Stimulated activated CD8-positive, alpha-beta memory T cell treated with anti-CD3 and anti-CD28 coated beads, Interleukin-12 subunit alpha, Interleukin-12 subunit beta, amount 100 ng/mL, for 4 hours (primary cell): ENCODE measurements at places on chromosomes 3 and 15.

DNA sequence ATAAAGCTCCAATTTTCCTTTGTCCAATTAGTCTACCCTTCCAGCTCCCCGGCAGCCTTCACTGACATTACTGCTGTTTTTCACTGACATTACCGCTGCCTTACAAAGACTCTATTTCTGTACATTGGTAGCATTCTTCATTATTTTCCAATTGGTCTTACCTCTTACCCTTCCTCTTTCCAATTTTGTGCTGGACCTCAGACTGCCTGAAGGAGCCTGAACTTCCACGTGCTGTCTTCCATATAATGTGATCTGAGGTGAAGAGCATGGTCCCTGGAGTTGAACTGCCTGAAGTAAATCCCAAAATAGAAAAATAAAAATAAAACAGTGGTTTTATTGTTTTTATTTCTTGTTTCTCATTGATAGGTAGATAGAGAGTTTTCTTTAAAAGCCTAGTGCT is 9.2 kb upstream of the TNIK start:
- no peak for DNase-seq

DNA sequence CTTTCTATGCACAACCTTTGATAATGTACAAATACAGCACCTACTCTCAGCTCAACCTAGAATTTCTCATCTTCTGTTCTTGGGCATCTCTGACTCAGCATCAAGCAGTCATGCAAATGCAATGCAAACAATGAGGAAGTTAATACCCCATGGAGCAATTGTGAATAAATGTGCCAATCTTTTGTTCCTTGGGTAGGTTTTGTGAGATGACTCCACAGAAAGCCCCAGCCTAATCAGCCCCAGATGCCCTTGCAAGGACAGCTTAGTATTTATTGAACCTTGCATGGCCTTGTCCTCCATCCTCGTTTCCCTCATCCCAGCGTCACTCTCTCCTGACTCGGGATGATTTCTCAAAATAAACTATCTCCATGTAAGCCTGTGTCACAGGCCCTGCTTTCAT is 494.7 kb upstream of the NECTIN3 start:
- no peak for DNase-seq

DNA sequence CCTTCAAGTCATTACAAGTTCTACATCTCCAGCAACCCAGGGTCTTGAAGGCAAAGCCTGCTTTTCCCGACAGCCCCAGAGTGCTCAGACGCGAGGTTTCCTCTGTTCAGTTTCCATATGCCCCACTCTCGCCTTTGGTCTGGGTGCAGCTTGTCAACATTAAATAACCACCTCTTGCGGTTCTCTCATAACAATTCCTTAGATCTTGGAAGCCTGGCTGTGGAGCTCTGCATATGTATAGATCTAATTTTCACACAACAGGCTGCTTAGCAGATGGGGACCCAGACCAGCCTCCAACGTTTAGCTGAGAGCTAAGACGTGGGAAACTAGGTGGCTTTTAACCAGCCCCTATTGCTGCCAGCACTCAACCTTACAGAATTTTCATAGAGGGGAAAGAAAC is 295.5 kb downstream of the RPLP1 start:
- no peak for DNase-seq

- no peak for DNase-seq
Measured at GRCh38 chr15:82536409-82537350, 3.6 kb downstream of the RPS17 start.

- no peak for DNase-seq
Measured at GRCh38 chr3:126345641-126346460, 11.4 kb downstream of the KLF15 start.

DNA sequence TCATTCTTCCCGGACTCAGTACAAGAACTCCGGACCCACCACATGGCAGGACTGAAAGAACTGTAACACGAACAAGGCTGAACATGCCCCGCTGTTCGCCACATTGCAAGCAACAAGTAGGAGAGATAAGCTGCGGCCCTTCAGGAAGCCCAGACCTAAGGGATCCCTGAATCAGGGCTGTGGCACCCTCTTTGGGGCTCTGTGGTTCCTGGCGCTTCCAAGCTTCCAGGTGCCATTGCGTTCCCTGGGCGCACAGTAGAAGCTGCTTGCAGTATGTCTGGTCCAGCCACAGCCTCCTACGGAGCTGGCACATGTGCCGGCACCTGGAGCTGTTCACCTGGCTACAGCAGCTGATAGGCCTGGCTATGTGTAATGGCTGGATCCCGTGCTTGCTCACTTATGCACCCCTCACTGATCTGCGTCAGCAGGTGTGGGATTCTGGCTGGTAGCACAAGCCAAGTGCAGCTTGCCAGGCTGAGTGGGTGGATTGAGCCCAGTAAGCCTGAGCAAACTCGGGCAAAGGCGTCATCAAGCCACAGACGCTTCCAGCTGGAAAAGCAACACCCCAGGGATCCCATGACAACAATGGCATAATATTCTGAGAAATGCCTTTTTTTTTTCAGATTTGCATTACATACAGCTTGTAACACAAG is 748.6 kb upstream of the GBE1 start:
- DNase-seq = no peak

- DNase-seq = no peak
Measured at GRCh38 chr3:111333642-111334041, 208.4 kb upstream of the CD96 start.

GRCh38 chr15:73143763-73144155 is 91.5 kb downstream of the NEO1 start:
- no peak for DNase-seq

GRCh38 chr15:58501006-58501405 is 69.2 kb downstream of the LIPC start:
- no peak for DNase-seq

GRCh38 chr15:93265111-93265556 is 176.1 kb upstream of the RGMA start:
- no peak for DNase-seq

DNA sequence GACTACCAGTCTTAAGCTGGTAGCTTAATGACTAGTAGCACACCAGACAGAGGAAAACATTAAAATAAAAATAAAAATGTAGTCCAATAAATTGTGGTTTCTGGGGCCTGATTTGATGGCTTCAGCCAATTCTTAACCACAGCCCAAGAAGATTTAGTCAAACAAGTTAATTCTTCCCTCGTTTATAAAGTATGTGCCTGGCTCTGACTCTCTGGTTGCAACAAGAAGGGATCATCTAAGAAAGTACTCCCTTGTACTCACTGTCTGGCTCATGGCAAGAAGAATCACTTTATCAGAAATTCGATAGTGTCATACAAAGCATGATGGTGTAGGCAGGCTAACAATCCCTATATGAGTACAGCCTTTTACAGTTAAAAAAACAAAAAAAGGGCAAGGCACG is 141.9 kb downstream of the P3H2 start:
- DNase-seq = no peak

GRCh38 chr3:5423523-5423922 is 236.0 kb downstream of the EDEM1 start:
- no peak for DNase-seq

GRCh38 chr15:70269991-70270751 is 172.5 kb upstream of the TLE3 start:
- no peak for DNase-seq

DNA sequence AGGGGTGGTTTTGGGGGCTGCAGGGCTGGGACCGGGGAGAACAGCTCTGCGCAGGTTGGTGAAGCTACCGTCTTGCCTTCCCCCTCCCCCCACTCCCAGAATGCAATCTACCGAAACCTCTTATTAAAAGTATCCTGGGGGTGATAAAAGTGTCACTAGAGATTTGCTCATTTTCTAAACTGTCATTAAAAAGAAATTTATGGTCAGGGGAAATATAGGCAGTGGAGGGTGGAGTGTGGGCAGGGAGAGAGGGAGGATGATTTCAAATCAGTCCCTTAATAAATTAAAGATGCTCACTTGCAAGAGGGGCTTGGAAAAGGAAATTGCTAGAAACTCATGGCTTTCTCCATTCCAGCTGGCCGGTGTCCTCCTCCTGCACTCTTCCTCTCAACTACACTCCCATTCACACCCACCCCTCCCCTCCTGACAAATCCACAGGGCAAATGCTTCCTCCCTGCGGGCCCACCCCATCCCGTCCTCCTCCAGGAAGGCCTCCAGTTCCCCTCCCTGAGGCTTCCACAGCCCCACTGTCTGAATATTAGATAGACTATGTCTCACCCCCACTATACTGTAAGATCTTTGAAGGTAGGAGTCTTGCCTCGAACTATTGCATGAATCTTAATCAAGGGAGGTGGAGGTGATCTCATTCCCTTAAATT is 83.9 kb downstream of the TLE3 start:
- DNase-seq = no peak

DNA sequence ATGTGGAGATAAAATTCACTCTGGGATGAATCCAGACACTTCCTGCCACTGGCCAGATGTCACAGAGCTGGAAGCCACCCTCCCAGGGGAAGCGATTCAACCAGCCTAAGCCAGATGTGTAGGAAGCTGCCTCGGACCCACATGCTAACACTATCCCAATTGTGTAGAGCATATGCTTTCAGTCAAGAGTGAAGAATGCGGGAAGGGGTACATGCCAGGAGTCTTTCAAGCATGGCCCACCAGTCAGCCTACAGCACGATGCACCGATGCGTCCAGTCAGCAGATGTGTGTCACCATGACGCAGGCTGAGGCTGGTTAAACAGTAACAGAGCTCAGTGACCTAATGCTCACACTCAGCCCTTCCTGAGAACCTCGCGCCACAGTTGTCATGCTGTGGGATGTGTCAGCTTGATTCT is 38.8 kb upstream of the BNC1 start:
- DNase-seq = no peak

GRCh38 chr15:96276438-96277210 is 53.9 kb upstream of the NR2F2 start:
- no peak for DNase-seq

- DNase-seq = peak; percentile 25
Measured at GRCh38 chr15:68210821-68211655, 5.9 kb upstream of the CALML4 start.

GRCh38 chr15:83970295-83970890 is 265.2 kb upstream of the GOLGA6L4 start:
- no peak for DNase-seq

GRCh38 chr3:142444343-142444742 is 3.5 kb downstream of the XRN1 start:
- no peak for DNase-seq

GRCh38 chr3:192409201-192409837 is 318.0 kb downstream of the FGF12 start:
- DNase-seq = no peak

DNA sequence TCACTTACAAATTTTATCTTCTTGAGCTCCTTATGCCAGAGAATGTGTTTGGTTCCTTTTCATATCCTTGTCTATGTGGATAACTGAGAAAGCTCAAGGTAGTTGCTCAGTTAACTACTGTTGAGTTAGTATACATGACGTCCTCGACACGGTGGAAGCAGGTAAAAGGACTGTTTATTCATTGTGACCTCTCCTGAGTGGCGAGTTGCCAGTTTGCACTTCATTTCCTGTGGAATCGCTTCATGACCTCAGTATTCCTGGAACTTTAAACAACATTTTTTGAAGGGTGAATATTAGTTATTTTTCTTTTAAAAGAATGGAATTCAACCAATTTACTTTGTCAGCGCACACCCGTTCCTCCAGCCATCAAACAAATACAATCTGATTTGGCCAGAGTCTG is 1.2 kb upstream of the TPRG1 start:
- DNase-seq = no peak

DNA sequence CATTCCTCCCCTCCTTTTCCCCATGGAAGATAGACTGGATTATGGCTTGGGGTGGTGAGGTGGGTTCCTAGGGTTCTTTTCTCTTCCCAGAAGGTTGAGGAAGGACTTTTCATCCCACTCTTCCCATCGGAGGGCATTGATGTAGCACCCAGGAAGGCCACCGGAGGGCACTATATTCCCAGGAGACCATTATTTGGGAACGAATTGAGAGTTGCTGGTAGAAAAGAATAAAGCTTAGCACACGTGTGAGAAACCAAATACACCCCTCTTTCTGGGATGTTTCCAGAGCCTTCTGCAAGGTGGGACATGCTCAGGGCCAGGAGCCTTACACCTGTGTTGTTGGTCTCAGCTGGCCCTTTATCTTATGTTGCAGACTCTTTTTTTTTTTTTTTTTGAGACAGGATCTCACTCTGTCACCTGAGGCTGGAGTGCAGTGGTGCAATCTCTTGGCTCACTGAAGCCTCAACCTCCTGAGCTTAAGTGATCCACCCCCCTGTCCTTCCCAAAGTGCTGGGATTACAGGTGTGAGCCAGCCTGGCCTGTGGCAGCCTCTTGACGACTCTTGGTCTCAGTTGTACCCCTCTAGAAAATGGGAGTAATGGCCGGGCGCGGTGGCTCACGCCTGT is 6.3 kb upstream of the CDC25A start:
- DNase-seq = no peak

DNA sequence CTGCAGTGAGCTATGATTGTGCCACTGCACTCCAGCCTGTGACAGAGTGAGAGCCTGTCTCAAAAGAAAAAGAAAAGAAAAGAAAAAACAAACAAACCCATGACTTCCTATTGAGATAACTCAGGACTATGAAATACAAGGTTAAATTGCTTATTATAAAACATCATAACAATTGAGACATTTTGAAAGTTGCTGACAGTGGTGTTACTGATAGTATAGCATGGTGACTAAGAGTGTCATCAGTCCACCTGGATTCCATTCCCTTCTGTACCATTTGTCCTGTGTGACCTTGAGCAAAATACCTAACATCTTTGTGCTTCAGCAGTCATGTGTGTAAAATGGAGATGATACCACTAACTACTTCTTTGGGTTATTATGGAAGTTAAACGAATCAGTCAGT is 49.1 kb downstream of the ARHGEF26 start:
- DNase-seq = no peak

DNA sequence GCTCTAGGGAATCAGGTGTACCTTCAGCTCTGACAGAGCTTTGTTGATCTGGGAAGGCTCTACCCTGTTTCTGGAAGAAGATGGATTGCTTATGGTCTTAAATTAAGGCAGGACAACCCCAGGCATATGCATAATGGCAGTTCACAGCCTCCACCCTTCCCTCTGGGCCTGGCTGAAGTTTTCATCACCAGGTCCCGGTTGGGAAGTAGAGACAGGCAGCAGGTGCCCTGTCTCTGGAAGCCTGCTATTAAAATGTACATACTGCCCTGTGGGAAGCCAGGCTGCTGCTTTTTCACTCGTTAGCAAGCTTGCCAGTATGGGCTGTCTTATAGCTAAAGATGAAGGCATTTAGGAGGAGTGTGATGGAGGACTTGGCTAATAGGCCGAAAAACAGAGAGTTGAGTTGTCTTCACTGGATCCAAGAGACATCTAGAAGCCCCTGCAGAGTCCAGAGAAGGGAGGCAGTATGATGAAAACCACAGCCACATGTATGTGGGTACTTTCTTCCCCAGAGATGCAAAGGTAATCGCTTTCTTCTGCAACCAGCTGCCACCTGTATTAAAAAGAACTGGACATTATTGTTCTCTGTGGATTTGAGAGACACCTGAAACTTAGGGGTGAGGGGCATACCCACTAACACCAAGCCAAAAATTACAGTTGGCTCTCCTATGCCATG is 34.4 kb downstream of the ABHD2 start:
- no peak for DNase-seq

- DNase-seq = no peak
Measured at GRCh38 chr3:61532739-61533500, 28.5 kb upstream of the PTPRG start.
